ENCODE measurements at places on chromosomes 3 and 15.

- DNase-seq, result no peak
Measured at GRCh38 chr15:77168141-77168540, 97.2 kb upstream of the TSPAN3 start.

DNA sequence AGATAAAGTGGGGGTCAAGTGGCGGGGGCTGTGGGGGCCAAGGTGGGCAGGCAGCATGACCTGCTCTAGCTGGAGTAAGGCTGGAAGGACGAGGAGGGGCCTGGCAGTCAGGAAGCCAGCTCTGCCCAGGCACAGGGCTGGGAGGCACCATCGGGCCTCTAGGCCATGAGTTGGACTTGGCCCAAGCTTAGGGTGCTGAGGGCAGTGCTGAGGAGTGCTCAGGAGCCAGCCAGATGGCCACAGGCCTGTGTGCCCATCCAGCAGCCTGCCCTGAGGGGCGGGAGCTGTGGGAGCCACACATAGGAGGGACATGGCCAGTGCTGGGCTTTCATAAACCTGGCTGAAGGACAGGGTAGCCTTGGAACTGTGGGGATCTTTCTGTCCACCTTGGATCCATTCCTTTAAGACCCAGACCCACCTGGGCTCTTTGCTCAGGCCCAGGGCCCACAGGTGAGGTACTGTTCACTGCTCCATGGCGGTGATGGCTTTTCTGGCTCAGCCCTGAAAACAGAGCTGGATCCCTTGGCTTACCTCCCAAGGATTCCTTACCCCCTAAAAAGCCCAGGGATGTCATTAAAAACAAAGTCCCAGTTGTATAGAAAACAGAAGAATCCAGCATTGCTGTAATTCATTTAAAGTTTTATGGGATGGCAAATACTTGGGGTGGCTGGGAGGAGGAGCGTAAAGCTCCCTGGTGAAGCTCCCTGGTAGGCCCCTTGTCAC lies 137.0 kb downstream of the DNAJB8 start:
- no peak for DNase-seq

DNA sequence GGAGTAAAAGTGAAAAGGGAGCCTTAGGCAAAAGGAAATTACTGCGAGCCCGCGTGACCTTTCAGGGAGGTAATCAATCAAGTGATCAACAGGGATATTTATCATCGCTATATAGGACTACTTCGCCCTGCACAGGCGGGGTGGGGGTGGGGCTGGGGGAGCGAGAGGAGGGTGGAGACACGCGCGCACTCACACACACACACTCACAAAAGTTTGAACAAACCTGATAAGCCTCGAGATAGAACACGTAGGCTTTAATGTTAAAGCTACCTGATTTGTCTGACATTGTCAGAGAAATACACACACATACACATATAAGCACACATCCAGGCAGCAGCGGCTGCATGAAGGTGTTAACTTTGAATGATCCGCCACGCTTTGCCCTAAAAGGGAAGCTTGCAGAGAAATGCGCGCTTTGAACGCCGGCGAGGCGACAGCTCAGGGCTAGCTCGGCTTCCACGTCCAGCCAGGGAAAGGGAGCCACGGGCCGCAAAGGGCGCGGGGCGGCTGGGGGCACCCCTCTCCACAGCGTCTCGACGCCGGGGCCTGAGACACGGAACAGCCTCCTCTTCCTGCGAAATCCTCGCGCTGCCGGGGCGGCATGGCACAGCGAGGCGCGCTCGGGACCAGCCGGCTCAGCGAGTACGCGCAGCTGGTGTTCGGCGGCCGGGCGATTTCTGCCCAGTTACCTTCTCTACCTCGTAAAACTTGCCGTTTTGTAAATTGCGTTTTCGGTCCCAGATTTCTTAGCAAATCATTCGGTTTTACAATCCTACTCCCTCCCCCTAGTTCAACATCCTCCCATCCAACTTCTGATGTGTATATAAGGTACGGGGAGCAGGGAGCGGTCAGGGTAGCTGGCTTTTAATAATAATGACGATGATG lies 4.8 kb upstream of the MECOM start:
- no peak for DNase-seq

GRCh38 chr15:69116391-69116790 lies 44.0 kb upstream of the GLCE start:
- no peak for DNase-seq

- DNase-seq, result no peak
Measured at GRCh38 chr3:47376393-47376792, 4.4 kb upstream of the PTPN23 start.

DNA sequence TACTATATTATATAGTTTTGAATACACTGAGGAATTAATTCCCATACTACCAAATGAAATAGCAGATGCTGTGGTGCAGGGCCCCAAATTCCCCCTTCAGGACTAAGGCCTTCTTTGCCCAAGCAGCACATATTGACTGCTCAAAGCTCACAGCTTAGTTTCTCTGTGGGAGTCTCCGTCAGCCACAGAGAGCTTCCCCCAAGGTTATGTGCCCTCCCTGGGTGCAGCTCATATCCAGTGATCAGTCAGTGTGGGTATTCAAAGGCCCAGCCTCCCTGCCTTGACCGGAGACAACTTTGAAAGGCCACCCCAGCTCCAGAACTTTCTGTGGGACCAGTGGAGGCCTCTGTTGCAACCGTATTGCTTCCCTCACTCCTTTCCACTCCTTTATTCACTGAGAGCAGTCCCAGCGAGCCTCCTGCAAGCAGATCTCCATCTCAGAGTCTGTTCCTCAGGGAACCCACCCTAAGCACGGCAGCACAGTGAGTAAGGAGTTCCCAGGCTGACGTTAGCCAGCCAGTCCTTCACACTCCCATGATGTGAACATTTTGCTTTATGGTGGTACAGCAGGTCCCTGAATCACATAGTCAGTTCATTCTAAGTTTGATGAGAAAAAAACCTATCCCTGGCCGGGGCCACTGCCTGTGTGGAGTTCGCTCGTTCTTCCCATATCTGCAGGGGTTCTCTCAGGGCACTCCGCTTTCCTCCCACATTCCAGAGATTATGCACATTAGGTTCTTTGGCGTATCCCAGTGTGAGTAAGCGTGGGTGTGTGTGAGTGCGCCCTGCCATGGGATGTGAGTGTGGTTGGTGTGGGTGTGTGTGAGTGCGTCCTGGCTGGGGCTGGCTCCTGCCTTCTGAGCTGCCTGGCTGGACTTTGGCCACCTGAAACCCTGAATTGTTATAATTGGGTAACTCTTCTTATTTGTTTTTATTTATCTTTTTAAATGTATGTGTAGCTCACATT lies 64.4 kb upstream of the PPARG start:
- no peak for DNase-seq

DNA sequence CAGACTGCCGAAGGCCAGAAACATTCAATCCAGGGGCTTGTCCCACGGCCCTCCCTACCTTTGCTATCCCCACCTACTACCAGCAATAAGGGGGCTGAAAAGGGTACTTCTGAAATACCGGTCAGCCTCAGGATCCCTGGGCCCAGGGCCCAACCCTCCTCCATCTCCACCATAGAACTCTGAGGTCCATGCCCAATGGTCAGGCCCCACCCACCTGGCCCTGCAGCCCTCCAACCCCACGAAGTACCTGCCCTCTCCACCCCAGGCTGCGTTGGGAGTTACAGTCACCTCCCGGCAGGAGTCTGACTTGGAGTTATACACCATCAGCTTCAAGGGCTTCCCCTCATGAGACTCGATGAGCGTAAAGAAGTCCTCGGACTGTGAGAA lies 6.9 kb downstream of the GORASP1 start:
- DNase-seq, result no peak

DNA sequence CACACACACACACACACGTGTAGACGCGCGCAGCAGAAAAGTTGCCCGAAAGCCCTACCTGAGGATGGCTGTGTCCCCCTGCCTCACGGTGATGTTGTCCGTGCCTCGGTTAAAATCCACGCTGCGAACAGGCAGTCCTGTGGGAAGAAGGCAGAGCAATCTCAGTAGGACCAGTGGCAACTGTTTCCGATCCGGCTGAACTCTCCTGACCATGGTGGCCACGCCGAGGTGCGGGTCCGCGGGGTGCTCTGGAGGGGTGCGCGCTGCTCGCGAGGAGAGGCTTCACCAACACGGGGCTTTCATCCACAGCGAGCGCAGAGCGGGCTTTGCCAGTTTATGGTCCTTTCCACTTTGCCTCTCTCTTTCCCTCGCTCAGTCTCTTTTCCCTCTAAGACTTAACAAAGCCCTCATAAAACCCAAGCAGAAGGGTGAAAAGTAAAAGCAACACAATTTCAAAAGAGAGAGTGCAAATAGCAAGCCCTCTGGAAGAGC lies 422 bp downstream of the LSAMP start:
- peak; percentile 56 for DNase-seq

GRCh38 chr3:70996082-70996481 lies 587.4 kb downstream of the FOXP1 start:
- DNase-seq, result no peak

- no peak for DNase-seq
Measured at GRCh38 chr3:54899273-54899672, 28.6 kb downstream of the LRTM1 start.

GRCh38 chr3:11565492-11565891 lies 78.2 kb downstream of the VGLL4 start:
- no peak for DNase-seq

DNA sequence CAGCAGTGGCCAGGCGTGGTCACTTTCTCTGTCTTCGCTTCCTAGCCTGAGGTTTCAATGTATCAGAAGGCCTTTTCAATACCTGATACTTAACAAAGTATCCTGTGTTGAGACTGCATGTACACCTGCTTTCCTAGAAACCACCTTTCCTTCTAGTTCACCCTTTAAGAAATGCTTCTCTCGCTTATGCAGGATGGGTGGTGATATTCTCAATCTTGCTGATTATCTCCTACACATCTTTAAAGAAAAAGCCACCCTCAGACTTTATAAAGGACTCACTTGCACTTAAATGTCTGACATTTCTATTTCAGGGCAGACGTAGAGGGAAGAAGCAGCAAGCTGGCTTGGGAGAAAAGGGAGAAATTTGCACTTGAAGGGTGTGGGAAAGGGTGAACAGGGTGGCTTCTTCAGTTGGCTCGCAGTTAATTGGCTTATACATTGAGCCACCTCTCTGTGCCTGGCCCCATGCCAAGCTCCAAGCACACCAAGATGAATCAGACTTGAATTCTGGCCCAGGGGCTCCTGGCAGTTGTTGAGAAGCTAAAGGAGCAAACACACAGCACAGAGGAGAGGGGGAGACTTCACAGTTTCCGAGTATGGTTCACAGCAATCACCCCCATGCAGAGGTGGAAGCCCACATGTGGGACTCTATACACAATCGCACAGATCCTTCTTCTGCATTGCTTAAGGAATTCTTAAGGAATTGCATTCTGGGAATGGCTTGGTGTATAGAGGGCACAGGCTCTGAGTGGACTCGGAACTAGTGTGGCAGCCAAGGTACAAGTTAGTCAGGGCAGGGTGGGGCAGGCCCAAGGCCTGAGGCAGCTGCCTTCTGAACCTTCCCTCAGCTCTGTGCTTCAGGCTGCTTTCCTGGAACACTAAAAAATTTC lies 1.3 kb downstream of the ARL6IP5 start:
- peak; percentile 56 for DNase-seq

GRCh38 chr15:60511351-60512031 lies 32.5 kb upstream of the ICE2 start:
- no peak for DNase-seq

DNA sequence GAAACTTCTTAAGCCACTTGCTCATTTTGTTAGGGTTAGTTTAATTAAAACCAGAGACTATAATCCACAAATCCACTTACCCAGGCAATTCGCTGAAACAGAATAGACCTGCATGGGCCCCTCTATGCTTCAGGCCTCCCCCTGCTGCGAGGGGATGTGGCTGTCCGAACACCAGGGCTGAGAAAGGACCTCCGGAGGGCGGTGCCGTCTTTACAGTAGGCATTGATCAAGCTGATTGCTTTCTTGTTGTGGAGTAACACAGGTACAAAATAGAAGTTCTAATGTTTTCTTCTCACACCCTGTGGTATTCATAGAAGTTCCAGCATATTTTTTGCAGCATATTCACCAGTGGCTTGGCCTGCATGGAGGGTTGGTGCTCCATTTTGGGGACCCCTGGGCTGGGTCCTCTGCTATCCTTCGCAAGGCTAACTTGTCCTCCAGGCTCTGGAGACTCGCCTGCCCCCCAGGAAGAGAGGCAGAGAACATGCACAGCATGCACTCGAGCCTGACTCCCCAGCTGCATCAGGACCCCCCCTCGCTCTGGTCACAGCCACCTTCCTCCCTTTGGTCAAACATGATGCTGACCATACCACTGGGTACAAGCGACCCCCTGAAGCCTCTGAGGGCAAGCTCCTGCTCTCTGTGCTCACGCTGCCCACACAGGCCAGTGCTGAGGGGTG lies 55.3 kb downstream of the TPRA1 start:
- DNase-seq, result no peak

GRCh38 chr3:175073219-175073905 lies 214.2 kb downstream of the NAALADL2 start:
- no peak for DNase-seq

- no peak for DNase-seq
Measured at GRCh38 chr3:127702151-127702578, 29.4 kb downstream of the ABTB1 start.

GRCh38 chr3:53160061-53160659 lies 849 bp upstream of the PRKCD start:
- DNase-seq, result no peak

DNA sequence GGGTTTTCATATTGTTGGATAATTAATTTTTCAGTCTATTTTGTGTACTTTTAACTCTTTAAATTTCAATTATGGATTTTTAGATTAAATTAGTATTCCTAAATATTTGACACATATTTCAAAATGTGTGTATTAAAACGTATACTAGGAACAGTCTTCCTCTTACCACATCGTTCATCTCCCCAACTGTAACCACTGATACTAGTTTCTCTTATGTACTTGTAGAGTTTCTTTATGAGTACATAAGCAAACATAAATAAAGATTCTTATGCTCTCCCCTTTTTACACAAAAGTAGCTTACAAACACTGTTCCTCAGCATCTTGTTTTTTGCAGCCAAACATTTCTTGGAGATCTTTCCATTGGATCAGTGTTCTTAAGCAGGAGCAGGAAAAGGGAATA lies 45.9 kb downstream of the CMSS1 start:
- no peak for DNase-seq

DNA sequence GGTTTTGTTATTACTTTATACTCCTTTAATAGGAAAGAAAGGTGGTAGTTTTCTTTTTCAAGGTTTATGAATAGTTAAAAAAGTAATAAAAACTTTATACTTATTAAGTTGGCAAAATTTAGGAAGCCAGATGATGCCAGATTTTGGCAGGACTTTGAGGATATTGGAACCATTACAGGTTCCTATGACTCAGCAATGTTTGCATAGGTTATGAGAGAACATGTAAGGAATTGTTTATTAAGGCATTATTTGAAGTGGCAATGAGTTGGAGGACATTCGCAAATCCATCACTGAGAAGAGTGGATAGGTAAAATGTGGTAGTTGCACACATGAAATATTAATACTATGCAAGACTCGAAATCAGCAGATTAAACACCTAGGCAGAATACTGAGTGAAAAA lies 29.9 kb downstream of the CDAN1 start:
- DNase-seq, result no peak

- no peak for DNase-seq
Measured at GRCh38 chr3:128714887-128715491, 11.0 kb upstream of the RAB7A start.

GRCh38 chr15:98875309-98875708 lies 132.3 kb downstream of the PGPEP1L start:
- no peak for DNase-seq

- no peak for DNase-seq
Measured at GRCh38 chr3:157026091-157026490, 133.9 kb downstream of the CCNL1 start.

GRCh38 chr3:83843716-83844115 lies 1115.1 kb upstream of the CADM2 start:
- DNase-seq, result no peak
